ENCODE measurements at places on chromosomes 5 and 9.

GRCh38 chr5:174521449-174521848, 202.9 kb upstream of the MSX2 start:
- no peak for DNase-seq

- no peak for DNase-seq
Observed at GRCh38 chr9:90802386-90802985, 867 bp downstream of the SYK start.

- DNase-seq, result no peak
Observed at GRCh38 chr5:135391116-135391868, 7.7 kb downstream of the MACROH2A1 start.

DNA sequence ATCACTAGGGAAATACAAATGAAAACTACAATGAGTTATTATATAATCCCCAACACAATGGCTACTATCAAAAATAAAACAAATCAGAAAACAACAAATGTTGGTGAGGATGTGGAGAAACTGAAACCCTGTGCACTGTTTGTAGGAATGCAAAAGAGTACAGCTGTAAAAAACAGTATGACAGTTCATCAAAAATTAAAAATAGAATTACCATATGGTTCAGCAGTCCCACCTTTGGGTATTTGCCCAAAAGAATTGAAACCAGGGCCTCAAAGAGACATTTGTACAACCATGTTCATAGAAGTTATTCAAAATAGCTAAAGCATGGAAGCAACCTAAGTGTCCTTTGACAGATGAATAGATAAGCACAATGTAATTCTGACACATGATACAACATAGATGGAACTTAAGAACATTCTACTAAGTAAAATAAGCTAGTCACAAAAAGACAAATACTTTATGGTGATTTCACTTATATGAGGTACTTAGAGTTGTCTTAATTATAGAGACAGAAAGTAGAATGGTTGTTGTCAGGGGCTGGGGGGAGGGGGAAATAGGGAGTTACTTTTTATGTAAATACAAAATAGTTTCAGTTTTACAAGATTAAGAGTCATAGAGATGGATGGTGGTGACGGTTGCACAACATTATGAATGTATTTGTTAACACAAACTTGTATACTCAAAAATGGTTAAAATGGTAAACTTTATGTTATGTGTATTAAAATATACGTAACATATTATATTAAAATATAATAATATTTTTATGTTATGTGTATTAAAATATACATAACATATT, 102.8 kb downstream of the KCTD16 start:
- no peak for DNase-seq

GRCh38 chr9:115132648-115133047, 14.7 kb upstream of the TNC start:
- no peak for DNase-seq

GRCh38 chr5:141328231-141328630, 2.1 kb upstream of the PCDHGA1 start:
- DNase-seq, result no peak

- no peak for DNase-seq
Observed at GRCh38 chr5:132779961-132780360, 2.9 kb upstream of the SEPTIN8 start.

DNA sequence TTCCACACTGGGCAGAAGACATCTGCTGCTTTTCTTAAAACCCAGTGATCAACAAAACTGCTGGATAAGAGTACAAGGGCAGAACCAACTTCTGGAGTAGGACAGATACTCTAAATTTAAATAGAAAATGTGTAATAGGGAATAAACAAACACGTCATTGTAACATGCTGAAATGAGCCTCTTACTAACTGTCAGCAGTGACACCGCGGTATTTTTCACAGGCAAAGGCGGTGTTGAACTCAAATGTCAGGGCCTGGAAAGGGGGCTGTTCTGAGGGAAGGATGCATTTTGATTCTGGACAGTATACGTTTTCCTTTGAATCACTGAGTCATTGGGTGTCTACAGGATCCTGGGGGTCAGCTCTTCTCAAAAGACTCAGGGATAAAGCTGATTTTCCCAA, 73.5 kb downstream of the OTULIN start:
- DNase-seq, result no peak

GRCh38 chr9:129694243-129694646, 28.8 kb downstream of the PRRX2 start:
- peak; percentile 90 for DNase-seq

GRCh38 chr5:140658870-140659269, 5.8 kb upstream of the WDR55 start:
- DNase-seq, result no peak

- DNase-seq, result no peak
Observed at GRCh38 chr9:124239249-124240073, 18.3 kb upstream of the NEK6 start.

- no peak for DNase-seq
Observed at GRCh38 chr5:156051972-156052371, 275.0 kb upstream of the SGCD start.

- DNase-seq, result no peak
Observed at GRCh38 chr5:29524227-29524626, 1669.3 kb upstream of the CDH6 start.

All from ascending aorta (tissue), 2 donors.